Frontal cortex (tissue), 4 donors: ENCODE measurements at places on chromosomes 6 and 20.

DNA sequence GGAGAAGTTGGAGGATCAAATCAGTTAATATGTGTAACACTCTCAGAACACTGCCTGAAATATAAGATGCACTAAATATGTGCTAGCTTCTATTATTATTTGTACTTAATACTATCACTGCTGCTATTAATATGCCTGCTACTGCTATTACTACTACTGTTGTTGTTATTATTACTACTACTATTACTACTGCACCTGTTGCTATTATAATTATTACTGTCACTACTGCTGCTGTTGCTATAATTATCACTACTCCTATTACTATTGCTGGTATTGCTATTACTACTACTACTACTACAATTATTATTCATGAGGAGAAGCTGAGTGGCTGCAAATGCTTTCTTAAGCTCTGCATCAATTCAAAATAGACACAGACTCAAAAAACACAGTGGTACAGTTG, 16.7 kb upstream of the SSTR4 start:
- no peak for DNase-seq

DNA sequence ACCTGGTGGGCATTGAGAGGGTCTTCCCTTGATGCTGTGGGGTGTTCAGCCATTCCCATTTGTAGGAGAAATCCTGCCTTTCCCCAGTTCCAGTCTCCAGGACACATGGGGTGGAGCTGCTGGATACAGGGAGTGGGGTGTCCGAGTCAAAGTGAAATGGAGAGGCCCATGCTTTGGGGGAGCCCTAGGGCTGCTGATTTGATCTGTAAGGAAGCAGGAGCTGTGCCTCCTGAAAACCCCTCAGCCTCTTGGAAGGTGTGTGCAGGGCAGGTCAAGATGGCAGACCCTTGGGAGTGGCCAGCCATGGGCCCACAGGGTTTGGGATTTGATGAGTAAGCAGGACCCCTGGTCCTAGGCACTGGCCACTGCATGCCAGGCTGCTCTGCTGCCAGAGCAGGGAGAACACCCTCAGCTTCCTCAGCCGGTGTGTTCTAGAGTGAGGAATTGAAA, 82.0 kb downstream of the SERAC1 start:
- DNase-seq: no peak

DNA sequence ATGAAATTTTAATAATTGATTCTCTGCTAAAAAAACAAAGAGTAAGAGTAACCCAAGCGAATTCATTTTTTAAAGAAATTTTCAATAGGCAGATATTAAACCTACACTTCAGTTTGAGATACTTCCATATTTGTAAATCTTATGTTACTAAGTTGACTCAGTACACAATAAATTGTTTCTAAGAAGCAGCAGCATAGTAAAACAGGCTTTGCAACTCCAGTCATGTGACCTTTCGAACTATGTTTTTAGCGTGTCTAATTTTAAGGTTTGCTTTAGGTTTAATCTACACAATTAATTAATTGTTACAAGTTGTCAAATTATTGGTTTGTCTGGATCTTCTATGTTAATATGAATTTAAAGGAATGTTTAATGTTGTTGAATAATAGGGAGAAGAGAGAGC, 708.9 kb upstream of the CITED2 start:
- no peak for DNase-seq

- no peak for DNase-seq
These were observed 3.8 kb upstream of the MAS1L start for GRCh38 chr6:29491574-29491973.

DNA sequence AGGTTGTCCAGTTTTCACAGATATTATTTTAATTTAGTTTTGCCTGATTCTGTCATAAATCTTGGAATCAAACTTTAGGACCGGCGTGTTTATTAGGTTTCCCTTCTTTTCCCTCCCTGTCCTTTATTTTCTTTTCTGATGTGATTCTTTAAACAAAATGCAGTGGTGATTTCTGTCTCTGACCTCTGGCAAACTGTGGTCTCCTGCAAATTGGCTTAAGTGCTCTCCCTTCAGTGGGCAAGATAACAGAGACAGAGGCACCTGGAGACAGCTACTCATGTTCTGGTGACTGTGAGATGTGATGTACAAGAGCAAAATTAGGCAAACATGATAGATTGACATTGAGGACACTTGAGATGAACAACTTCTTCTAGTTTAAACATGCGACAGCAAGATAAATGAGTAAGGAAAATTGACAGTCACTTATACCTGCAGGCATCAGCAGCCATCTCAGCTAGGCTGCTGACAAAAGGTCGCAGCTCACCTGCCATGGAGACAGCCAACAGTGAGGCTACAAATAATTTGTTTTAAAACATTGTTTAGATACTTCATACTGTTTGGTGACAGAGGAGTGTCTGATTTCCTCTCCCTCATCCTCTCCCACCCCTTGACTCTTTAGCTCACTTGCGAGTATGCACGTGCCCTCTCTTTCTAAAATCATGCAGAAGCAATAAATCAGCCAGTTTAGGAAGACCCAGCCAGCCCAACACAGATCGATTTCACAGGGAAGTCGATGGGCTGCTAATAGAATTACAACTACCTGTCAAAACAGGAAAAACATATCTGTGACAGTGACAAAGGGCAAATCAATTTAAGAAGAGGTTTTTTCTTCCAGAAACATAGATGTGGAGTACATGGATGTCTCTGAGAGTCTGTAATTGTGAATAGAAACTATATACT, 63.4 kb upstream of the MAP3K7 start:
- DNase-seq: no peak

GRCh38 chr6:41039060-41039998, at the start of gene UNC5CL:
Gene UNC5CL (minus strand): TSS chr6:41039221. CDS start chr6:41035074, 4,147 bp downstream.
- no peak for DNase-seq

DNA sequence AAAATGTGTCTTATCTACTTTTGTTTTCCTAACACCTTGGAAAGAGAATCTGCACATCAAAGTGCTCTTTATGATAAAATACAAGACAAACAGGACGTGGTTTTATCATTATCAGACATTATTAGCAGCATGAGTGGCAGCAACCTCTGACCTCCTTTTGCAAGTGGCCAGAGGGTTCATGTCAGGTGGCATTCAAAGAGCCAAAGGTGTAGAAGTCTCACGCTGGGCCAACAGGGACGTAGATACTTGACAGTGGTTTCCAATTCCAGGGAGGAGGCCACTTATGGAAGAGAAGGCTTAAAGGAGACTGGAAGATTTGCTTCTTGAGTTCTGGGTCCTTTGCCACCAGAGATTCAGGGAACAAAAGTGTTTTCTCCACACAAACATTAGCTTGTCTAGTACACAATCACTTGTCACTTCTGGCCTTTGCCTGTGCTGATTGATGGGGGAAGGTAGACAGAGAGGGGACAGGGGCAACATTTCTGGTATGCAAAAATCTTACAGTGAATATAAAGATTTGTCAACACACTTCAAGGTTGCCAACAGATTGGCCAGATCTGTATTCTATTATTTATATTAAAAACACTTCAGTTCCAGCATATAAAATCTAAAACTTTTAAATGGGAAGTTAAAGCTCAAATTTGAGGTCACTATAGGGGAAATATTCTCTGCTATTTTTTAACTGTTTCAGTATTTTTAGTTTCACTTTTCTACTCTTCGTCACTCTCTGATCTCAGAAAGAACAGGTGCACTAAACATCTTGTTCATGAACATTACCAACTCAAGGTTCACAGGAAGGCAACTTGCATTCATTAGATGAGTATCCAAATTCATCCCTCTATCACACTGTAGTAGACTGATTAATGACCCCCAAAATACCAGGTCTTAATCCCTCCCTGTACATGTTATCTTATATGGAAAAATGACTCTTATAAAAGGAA, 52.1 kb upstream of the FBXO30 start:
- DNase-seq: no peak

GRCh38 chr6:149934249-149935156, 7.3 kb upstream of the ULBP2 start:
- peak; percentile 59 for DNase-seq

GRCh38 chr6:3013486-3013885, 13.8 kb downstream of the NQO2 start:
- DNase-seq: no peak

DNA sequence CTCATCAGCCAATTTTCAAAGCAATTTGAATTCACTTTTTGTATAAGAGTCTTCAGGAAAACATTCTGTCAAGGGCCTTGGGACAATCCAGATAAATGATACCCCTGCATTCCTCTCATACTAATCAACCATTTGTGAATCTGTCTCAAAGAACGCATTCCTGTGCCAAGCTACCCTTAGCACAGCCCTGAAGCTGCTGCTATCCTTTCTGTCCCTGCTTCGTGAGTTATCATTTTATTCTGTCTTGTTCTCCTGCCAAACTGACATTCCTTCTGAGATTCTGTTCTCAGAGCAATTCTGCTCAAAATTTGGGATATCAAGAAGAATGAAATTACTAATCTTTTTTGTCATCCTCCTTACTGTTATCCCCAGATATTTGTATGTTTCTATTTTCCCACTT, 213.9 kb upstream of the STXBP5 start:
- no peak for DNase-seq

- DNase-seq: peak; percentile 67
These were observed at the start of gene PLEKHG1 for GRCh38 chr6:150599199-150600009. Gene PLEKHG1 (plus strand): TSS chr6:150599885. CDS start chr6:150733682, 133,797 bp downstream.

DNA sequence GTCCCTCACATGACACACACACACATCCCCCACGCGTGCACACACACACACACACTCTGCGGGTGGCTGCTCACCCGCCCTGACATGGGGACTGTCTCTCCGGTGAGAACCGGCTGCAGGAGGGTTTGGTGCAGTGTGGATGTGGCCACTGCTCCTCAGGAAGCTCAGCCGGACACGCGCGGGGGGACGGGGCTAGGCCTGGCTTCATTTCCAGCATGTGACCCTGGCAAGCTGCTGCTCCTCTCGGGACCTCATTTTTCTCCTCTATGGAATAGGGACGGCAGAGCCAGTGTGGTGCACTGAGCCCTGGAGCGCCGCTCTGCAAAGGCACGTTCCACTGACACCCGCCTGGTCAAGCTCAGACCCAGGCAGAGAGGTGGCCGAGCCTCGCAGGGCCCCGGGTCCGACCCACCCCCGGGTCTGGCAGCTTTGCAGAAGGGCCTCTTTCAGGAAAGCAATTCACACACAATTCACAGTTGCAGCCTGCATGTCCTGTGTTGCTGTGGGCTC, 56.8 kb upstream of the SLCO4A1 start:
- no peak for DNase-seq

- no peak for DNase-seq
These were observed 82.8 kb downstream of the COL9A1 start for GRCh38 chr6:70219943-70220613.

DNA sequence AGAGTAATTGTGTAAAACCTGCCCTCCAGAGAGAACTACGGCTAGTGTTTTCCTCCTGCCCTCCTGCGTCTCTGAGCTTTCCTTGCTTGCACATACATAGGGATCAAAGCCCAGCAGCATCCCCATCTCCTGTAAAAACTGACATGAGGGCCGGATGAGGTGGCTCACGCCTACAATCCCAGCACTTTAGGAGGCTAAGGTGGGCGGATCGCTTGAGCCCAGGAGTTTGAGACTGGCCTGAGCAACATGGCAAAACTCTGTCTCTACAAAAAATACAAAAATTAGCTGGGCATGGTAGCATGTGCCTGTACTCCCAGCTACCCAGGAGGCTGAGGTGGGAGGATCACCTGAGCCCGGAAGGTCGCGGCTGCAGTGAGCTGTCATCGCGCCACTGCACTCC, 40.3 kb upstream of the SMIM29 start:
- no peak for DNase-seq

- no peak for DNase-seq
These were observed 820.1 kb downstream of the TENT5A start for GRCh38 chr6:80932359-80932758.

DNA sequence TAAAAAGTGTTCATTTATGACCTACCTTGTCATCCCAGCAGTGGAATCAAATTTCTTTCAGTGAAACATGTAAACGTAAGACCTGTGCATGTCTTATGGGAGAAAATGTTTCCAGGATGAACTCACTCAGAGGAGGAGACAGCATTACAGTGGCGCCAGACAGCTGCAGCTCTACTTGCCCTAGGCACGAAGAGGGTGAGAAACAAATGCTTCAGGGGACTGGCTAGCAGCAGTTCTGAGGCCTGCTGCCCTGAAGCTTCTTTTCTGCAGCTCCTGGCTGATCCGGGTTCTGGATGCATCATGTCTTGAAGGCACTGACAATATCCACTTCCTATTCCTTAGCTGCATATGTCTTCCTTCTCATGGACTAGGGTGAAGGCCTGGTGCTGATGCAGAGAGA, 120.2 kb downstream of the QRSL1 start:
- DNase-seq: no peak

GRCh38 chr6:33874136-33874760, 70.4 kb upstream of the MLN start:
- DNase-seq: no peak

GRCh38 chr6:150250826-150251225, 108.0 kb downstream of the PPP1R14C start:
- DNase-seq: no peak

- no peak for DNase-seq
These were observed 249.6 kb downstream of the TSHZ2 start for GRCh38 chr20:53221731-53222130.

- DNase-seq: no peak
These were observed 9.0 kb downstream of the SFT2D1 start for GRCh38 chr6:166333172-166333995.

DNA sequence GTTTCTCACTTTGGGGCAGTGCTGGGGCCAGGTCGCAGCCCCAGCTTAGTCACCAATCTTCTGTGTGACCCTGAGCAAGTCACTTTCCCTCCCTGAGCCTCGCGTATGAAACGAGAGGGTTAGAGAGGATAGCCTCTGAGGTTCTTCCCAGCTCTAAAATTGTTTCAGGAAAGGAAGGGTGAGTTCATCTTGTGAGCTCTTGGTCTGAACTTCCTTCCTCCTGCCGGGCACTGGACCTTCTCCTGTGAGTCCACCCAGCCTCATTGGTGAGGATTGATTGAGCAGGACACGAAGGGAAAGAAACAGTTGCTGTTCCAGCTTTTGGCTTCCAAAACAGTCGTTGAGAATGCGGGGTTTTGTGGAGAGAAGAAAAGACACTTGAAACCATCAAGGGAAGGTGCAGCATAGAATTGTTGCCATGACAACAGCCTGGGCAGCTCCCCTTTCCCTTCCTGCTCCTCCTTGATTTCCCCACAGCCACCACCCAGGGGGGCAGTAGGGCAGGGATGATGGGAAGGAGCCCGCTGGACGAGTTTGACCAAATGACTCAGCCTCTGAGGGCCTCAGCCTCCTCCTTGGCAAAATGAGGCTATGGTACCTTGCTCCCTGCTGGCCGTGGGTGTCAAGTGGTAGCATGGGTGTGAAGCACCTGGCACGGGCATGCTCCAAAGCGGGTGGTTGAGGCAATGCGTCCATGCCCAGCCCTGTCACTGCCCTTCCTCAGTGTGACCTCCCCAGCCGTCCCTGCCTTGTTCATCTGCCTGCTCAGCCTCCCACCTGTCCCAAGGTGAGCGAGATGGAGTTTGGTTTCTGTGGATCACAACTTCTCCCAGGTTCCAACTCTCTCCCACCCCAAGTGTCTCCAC, 107.8 kb downstream of the CDC5L start:
- DNase-seq: no peak

- DNase-seq: no peak
These were observed 944.0 kb upstream of the CITED2 start for GRCh38 chr6:140318408-140318807.

- no peak for DNase-seq
These were observed 27.9 kb downstream of the UBD start for GRCh38 chr6:29531668-29532067.

GRCh38 chr20:46973766-46974165, 79.1 kb downstream of the EYA2 start:
- DNase-seq: no peak

- no peak for DNase-seq
These were observed 99.7 kb upstream of the KCNK16 start for GRCh38 chr6:39422238-39422637.
